GM20000 (cell line): ENCODE measurements at places on chromosomes 16 and 17.
A peak's percentile ranks its signal among the peaks of the same experiment; 100 is the strongest.

DNA sequence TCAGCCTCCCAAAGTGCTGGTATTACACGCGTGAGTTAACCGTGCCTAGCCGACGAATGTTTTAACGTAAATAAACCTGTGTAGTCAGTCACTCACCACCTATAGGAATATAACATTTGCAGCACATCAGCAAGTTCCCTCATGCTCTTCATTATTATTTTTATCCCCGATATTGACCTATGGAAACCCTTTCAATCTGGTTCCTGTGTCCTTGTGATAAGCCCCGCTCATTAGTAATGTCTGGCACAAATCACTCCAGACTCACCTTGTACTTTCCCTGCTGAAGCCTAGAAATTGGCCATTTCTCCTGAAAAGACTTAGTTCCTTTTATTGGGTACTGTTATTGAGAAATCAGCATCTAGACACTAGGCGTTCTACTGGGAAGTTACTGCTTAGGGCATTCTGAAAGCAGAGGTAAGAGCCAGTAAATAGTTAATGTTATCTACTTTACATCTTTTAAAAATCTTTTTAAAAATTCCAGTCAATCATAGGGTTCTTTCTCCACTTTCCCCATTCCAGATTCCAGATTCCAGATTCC is 1.5 kb upstream of the PHKG2 start:
- no peak for DNase-seq

GRCh38 chr17:80931421-80932265 is 60.0 kb upstream of the CHMP6 start:
- DNase-seq: no peak

- no peak for DNase-seq
Measured at GRCh38 chr16:15592324-15592723, 50.6 kb downstream of the MARF1 start.

GRCh38 chr16:78704416-78704815 is 605.0 kb downstream of the WWOX start:
- DNase-seq: no peak

DNA sequence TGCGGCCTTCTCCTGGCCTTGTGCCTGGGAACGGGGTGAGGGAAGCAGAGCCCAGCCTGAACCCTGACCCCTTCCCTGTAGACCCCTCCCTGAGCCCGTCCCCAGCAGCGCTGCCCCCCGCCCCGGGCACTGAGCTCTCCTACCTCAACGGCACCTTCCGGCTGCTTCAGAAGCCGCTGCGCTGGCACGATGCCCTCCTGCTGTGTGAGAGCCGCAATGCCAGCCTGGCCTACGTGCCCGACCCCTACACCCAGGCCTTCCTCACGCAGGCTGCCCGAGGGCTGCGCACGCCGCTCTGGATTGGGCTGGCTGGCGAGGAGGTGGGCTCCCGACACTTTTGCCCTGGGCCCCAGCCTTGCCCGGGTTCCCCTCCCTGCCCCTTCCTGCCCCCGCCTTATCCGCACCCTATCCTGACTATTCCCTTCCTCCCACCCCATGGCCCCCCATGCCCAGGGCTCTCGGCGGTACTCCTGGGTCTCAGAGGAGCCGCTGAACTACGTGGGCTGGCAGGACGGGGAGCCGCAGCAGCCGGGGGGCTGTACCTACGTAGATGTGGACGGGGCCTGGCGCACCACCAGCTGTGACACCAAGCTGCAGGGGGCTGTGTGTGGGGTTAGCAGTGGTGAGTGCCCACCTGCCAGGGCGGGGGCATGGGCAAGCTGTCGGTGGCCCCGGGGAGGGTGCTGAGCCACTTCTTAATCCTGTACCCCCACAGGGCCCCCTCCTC is 62.1 kb downstream of the MRC2 start:
- DNase-seq: no peak

- no peak for DNase-seq
Measured at GRCh38 chr16:46747777-46748651, at the start of gene MYLK3. Gene MYLK3, minus strand, starts transcription at chr16:46748344. Its CDS starts 151 bp downstream, at chr16:46748193.

DNA sequence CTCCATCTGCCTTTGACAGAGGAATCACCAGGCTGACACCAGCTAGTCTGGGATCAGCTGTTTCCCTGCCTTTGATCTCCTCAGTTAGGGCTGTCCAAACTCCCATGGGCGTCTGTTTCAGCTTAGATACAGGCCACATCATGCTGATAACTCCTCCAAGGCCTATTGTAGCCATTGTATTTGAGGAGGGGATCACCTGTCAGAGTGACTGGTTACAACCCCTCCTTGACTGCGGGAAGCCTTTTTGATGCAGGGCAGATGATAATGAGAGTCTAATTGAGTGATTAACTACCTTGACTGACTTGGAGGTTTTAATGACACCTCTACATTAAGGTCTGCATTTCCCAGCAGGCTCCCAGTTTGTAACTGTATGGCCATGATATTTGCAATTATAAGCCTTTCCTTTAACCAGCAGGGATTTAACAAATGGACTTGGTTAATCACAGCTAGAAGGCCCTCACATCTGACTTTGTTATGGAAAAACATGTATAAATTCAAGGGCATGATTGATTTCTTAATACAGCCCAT is 863.5 kb downstream of the KCNJ2 start:
- DNase-seq: no peak

DNA sequence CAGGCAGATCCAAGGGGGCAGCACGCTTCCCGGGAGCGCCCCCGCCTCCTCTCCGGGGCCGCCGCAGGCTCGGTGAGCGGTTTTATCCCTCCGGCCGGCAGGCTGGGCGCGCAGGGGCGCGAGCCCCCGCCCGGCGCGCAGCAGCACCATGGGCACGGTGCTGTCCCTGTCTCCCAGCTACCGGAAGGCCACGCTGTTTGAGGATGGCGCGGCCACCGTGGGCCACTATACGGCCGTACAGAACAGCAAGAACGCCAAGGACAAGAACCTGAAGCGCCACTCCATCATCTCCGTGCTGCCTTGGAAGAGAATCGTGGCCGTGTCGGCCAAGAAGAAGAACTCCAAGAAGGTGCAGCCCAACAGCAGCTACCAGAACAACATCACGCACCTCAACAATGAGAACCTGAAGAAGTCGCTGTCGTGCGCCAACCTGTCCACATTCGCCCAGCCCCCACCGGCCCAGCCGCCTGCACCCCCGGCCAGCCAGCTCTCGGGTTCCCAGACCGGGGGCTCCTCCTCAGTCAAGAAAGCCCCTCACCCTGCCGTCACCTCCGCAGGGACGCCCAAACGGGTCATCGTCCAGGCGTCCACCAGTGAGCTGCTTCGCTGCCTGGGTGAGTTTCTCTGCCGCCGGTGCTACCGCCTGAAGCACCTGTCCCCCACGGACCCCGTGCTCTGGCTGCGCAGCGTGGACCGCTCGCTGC is 832 bp downstream of the CDK5R1 start:
- peak; percentile 73 for DNase-seq

- no peak for DNase-seq
Measured at GRCh38 chr16:79914961-79915720, 314.6 kb upstream of the MAF start.
